NCI-H510A (cell line): ENCODE measurements at places on chromosomes 4 and X.

DNA sequence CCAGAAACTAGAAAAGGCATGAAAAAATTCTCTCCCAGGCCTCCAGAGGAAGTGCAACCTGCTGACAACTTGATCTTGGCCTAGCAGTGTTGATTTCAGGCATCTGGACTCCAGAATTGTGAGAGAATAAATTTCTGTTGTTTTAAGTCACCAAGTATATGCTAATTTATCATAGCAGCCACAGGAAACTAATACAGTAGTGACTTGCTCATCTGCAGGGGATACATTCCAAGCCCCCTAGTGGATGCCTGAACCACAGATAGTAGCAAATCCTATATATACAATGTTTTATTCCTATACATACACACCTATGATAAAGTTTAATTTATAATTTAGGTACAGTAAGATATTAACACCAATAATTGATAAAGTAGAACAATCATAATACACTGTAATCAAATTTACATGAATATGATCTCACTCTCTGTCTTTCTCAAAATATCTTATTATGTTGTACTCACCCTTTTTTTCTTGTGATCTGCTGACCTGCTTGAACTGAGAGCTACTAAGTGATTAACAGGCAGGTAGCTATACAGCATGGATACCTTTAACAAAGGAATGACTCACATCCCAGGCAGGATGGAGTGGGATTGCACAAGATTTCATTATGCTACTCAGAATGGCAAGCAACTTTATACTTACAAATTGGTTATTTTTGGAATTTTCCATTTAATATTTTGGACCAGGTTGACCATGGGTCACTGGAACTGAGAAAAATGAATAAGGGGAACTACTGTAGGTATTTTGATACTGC, 501.1 kb downstream of the KCNIP4 start:
- no peak for DNase-seq

DNA sequence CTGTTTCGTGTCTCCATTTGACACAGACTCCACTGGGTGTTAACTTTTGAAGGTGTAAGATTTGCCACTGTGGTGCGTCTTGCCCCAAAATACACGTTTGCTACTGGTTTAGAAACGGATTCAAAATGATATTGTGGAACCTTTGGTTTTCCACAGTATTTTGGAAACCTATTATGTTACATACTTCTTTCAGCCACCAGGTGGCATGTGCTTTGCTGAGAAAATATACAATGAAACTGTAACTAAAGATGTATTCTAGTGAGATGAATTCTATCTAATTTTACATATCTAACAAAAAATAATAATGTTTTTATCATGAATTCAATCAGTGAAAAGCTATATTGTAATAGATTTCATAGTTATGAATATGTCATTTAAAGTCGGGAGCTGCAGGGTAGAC, 28.4 kb upstream of the SLITRK4 start:
- no peak for DNase-seq

- no peak for DNase-seq
Observed at GRCh38 chrX:31464306-31464915, 392.6 kb upstream of the FTHL17 start.

GRCh38 chr4:56273391-56273790, 113.9 kb downstream of the AASDH start:
- no peak for DNase-seq

DNA sequence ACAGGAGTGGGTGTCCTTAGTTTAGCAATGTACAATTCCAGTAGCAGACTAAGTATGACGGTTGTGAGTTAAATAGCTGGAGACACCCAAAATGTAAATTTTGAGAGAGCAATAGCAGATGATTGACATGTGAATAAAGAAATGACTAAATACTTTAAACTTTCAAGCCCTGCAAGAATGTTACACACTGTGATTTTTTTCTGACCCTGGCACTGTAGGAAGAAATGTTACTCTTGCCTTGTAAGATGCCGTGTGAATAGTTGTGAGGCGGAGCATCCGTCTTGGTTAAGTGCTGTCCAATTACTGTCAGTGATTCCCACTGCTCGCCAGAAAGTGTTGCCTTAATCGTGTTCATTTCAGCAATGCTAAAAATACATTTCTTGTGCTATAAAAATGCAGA, 1248.1 kb downstream of the RAPGEF2 start:
- no peak for DNase-seq
